Activated CD4-positive, alpha-beta T cell treated with anti-CD3 and anti-CD28 coated beads, Interleukin-2, amount 10 ng/mL, durations not matched to agents 7 days and 5 days (primary cell): ENCODE measurements at places on chromosomes 12 and 14.

GRCh38 chr12:3950714-3951320 lies 77.6 kb upstream of the PARP11 start:
- peak; percentile 40 for DNase-seq

GRCh38 chr12:106871477-106871876 lies 84.2 kb upstream of the TMEM263 start:
- no peak for DNase-seq

DNA sequence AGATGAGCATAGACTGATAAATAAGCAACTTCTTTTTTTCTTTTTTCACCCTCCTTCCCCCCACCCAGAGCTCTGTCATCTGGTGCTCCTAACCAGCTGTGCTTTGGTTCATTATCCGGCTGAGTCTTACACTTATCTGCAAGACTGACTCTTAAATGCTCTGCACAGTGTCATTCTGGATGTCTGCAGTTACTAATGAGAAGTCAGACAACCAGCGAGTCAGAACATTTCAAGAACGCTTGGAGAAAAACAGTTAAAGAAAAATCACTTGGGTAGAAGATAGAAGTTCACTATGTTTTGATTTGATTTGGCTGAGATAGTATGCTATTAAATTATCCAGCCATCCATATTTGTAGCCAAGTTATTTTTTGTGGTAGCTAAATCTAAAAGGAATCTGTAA lies 328.9 kb upstream of the PRICKLE1 start:
- DNase-seq: no peak

- DNase-seq: no peak
Measured at GRCh38 chr14:100891501-100892445, 11.7 kb downstream of the RTL1 start.

DNA sequence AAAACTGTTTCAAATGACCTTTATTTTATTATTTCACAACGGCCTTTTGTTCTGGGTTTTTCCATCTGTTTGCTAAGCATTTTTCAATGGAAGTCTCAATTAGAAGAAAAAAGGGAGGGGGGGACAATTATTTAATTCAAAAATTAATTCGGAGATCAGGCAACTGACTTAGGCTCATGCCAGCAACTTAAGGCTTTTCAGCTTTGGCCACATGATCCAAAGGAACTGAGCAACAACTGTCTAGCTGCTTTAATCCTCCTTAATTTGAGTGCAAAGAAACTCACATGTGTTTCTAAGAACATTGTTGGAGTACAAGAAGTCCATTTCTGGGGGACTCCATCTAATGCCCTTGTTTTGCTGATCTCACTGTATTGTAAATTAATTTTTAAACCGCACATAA lies 188.0 kb downstream of the EXOC5 start:
- no peak for DNase-seq

GRCh38 chr14:101889898-101890297 lies 74.5 kb upstream of the DYNC1H1 start:
- DNase-seq: no peak

DNA sequence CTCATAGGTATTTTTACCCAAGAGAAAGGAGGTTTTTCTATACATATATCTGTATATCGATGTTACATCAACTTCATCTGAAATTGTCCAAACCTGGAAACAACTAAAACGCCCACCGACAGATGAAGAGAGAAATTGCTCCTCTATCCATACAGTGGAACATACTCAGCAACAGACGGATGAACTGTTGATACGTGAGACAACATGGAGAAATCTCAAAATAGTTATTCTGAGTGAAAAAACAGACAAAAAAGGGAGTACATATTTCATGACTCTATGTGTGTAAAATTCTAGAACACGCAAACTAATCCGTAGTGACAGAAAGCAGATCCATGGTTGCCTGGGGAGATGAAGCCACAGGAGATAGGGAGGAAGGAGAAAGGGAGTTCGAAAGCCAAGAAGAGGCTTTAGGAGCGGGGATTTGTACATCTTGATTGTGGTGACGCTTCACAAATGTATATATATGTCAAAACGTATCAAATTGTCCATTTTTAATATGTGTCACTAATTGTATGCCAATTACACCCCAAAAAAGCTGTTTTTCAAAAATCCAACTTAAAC lies 37.6 kb upstream of the C14orf180 start:
- DNase-seq: no peak

DNA sequence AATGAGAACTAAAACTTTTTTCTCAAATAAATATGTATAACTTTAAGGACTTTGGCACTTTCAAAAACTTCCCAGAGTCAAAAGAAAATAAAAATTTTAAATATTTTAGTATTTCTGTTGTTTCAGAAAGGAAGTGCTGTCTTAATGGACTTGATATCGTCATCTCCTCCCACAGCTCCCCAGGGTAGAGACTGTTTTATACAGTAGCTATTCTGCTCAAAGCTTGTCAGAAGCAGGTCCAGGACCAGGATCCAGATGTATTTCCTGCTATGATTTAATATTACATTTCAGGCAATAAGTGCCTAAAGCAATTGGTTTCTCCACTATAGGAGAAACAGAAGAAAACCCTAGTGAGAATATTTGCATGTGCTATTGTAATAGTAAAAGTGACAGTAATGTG lies 218.5 kb upstream of the G2E3 start:
- DNase-seq: no peak

GRCh38 chr12:9632766-9633165 lies 25.1 kb upstream of the KLRB1 start:
- no peak for DNase-seq

GRCh38 chr14:24875203-24875838 lies 174.6 kb downstream of the STXBP6 start:
- no peak for DNase-seq

DNA sequence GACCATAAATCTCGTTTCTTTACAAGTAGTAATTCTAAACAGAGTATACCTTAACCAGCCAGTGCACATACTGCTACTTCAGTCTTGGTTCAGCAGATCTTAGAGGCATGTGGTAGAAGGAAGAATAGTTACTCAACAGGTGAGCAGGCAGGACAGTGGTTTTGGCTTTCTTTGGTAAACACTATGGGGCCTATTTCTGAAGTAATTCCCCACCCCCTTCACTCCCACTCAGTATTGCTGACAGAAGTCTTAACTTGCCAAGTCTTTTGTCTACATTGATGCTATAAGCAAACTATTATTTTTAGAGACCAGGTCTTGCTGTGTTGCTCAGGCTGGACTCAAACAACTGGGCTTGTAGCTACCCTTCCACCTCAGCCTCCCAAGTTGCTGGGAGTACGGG lies 68.5 kb downstream of the FBXO34 start:
- DNase-seq: no peak

DNA sequence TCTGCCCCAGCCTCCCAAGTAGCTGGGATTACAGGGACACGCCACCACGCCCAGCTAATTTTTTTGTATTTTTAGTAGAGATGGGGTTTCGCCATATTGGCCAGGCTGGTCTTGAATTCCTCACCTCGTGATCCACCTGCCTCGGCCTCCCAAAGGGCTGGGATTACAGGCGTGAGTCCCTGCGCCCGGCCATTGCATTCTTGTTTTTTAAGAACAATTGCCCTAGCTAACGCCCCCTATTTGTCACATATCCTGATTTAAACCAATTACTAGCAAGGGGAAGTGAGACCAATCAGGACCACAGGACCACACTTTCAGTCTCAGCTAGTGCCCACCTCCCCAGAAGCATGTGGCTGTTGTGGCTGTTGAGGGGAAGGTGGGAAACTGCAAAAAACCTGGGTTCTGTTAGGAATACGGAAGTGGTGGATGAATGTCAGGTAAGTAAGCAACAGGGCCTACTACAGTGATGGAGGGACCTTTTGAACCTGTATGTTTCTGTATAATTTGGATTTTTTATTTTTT lies 37.8 kb upstream of the NFYB start:
- DNase-seq: no peak

- DNase-seq: no peak
Measured at GRCh38 chr14:26180221-26180620, 417.6 kb downstream of the NOVA1 start.

GRCh38 chr12:125687403-125687802 lies 622.2 kb downstream of the AACS start:
- DNase-seq: no peak

DNA sequence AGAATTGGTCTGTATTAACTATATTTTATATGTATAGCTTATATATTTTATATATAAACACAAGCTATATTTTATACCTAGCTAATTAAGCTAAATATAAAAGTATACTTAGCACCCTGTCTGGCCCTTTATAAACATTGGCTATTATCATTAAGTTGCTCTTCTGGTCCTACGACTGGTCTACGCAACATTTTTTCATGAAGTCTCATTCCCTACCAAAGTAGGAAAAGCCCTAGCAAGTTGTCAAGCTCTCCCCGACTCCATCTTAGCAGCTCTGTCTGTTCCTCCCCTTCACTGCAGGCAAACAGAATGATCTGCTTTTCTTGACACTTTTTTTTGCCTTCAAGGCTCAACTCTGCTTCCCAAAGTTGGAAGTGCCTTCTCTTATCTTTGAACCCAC lies 36.7 kb upstream of the ELK3 start:
- DNase-seq: no peak

DNA sequence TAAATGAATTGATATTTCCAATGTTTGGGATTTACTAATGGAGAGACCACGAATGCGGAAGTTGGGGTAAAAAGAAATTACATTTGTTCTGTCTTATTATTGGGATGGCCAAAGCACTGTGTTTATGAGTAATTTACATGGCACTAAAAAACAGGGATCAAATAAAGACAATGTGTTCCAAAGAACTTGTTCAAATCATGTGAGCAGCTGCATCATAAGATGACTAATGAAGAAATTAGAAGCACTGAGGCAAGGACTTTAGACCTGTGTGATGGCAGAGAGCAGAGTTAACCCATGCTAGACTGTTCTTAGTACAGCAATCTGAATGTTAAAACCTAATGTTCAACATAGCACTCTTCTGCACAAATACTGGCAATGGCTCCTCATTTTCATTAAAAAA lies 34.3 kb upstream of the DCN start:
- DNase-seq: no peak

DNA sequence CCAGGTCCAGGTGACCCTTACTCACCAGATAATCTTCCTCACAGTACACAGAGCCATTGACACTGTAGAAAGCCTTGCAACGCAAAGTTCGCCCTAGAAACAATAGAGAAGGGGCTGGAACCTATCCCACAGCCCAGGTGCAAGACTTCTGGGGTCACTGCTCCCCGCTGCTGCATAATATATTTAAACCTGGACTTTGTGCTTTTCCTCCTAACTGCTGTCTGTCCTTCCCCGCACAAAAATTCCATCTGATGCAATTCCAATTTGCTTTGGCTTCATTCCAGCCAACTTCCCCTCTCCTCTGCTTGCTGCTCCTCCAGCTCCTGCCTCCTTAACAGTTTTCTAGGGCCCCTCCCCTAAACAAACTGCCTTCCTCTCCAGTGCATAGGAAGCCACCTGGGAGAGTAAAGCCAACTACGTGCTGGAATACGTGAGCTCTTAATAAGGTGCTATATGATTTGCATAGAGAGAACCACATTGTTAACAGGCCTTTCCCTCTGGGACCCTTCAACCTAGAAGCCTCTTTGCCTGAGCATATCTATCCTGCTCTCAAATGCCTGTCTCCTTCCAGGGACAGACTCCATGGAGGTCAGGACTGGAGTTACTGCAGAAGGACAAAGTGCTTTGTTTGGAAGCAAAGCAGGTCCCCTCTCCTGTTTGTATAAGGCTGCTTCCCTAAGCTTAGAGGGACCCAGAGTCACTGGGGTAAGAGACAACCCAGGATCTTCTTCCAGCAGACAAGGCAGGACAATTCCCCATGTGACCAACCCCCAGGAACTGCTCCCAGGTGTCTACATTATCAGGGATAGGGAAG lies 5.5 kb downstream of the AJUBA start:
- no peak for DNase-seq

DNA sequence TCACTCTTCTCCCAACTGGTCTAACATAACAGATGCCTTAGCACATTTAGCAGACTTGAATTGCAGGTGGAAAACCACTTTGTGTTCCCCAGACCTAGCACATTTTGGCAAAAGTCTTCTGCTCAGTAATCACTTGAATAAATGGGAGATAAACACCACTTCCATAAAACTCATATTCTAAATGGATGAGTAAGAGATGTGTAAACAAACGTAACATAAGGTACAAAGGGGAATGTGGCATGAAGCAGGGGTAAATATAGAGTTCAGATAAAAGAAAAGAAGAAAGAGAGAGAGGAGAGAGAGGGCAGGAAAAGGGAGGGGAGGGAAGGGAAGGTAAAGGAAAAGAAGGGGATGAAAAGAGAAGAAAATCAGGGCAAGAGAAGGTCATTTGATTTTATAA lies 17.0 kb upstream of the KERA start:
- DNase-seq: no peak

DNA sequence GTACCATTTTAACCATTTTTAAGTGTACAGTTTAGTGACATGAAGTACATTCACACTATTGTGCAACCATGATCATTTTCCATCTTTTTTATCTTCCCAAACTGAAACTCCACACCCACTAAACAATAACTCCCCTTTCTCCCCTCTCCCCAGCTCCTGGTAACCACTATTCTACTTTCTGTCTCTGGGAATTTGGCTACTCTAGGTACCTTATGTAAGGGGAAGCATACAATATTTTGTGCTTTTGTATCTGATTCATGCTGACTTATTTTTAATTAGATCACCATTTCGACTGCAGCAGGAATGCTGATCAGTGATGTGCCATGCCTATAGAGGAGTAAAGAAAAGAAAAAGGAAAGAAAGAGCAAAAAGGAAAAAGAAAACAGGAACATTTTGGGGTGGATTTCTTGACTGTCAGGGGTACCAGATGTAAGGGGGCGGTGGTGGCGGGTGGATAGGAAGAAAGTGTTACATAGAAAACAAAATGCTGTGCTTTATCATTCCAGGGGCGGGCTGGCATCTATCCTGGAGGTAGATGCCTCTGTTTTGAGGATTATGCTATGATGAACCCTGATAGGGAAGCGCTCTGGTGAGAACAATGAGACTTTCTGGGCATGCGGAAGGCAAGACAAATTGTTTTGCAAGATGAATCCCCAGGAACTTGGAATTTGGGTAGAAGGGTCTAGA lies 45.2 kb upstream of the CTDSP2 start:
- no peak for DNase-seq

- DNase-seq: no peak
Measured at GRCh38 chr12:29426498-29426897, 45.5 kb upstream of the ERGIC2 start.

GRCh38 chr14:33449268-33449667 lies 501.6 kb downstream of the EGLN3 start:
- no peak for DNase-seq

DNA sequence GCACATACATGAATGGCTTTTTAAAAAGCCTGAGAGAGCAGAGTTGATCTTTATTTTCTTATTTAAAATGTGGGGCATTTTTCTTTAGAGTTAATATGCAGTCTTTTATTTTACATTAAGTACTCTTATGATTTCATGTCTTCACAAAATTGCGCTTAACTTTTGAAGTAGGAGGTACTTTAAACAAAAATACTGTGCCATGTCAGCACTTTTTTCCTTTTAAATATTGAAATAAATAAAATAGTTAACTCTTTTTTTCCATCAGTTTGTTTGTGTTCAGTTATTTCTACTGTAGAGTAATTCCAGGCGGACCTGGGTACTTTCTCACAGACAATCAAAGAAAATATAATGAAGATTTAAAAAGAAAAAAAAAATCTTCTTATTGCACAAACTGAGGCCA lies 231.7 kb downstream of the DPF3 start:
- no peak for DNase-seq

GRCh38 chr12:120332523-120332922 lies 4.9 kb upstream of the PLA2G1B start:
- no peak for DNase-seq

- no peak for DNase-seq
Measured at GRCh38 chr14:99033951-99034350, 238.0 kb downstream of the BCL11B start.
